ENCODE measurements at places on chromosomes 2 and 18.

DNA sequence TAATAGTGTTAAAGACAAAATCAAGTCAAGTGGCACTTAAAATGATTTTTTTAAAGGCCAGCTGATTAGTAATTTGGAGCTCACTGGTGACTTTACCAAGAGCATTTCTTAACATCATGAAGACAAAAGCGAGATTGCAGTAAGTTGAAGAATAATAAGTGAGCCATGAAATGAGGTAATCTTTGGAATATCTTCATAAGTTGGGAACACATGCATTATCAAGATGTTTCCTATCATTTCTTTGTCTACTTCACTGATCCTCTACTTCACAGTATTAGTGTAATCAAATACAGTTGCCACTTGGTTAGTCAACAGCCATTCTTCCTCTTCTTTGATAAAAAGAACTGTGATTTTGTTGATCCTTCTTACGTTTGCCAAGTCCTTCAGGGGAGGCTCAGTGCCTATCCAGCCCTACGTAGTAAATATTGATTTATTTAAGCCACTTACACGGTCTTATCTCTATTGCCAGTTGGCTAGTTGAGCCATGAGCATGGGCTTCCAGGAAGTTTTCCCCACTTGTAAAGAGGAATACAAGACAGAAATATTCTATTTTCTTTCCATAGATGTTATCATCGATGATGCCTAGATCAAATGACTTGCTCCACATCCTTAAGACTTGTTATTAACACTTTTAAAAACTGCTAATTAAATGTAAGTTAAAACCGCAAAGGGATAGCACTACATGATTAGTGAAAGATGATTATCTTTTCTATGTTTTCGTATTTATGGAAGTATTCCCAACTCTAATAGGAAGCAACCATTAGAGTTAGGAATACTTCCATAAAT, 46.1 kb downstream of the YES1 start:
- no peak for DNase-seq

GRCh38 chr2:181430406-181431118, 26.6 kb upstream of the ITGA4 start:
- DNase-seq = no peak

- DNase-seq = no peak
Measured at GRCh38 chr2:41194230-41194629, 742.3 kb upstream of the SLC8A1 start.

- DNase-seq = no peak
Measured at GRCh38 chr2:200608341-200609027, 22.7 kb downstream of the AOX1 start.
